A172 (cell line): ENCODE measurements at places on chromosomes 6 and 20.

DNA sequence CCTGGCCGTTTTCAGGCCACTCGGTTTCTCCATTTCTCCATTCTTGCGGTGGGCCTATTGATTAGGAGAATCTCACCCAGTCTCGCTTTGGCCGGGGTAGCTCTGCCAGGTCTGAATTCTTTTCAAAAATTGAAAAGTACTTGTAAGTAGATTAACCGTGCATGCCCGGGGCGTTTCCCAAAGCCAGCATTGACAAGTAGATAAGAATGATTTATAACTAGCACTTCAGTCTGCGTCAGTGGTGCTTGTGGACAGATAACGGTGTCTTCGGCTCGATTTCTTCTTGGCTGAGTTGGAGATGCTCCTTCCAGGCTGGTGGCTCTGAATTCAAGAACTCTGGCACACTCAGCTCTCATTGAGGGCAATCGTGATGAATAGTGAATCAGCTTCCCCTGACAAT, 29.0 kb downstream of the SLC24A3 start:
- no peak for DNase-seq

GRCh38 chr20:20362774-20363433, 5.0 kb upstream of the INSM1 start:
- DNase-seq, result no peak

GRCh38 chr6:154138793-154139192, 99.8 kb downstream of the OPRM1 start:
- peak; percentile 27 for DNase-seq

- DNase-seq, result no peak
Observed at GRCh38 chr6:146912730-146913685, 291.2 kb upstream of the STXBP5 start.

DNA sequence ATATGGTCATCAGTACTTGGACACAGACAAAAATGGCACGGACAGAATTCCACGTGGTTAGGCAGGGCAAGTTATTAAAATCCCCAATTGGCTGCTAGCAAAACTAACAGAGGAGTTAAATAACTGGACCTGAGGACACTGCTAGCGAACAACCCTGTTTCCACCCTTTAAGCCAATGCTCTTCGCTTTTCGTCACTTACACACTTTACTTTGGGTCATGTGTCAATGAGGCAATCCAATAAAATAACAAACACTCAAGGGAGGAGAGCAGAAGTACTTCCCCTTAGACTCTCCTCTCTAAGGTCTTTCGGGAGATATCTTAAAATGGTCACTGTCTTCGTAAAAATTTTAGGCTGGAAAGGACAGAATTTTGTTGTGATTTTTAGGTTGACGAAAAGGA, 68.6 kb downstream of the LCA5 start:
- no peak for DNase-seq

GRCh38 chr6:168584671-168585070, 143.7 kb downstream of the SMOC2 start:
- DNase-seq, result no peak

DNA sequence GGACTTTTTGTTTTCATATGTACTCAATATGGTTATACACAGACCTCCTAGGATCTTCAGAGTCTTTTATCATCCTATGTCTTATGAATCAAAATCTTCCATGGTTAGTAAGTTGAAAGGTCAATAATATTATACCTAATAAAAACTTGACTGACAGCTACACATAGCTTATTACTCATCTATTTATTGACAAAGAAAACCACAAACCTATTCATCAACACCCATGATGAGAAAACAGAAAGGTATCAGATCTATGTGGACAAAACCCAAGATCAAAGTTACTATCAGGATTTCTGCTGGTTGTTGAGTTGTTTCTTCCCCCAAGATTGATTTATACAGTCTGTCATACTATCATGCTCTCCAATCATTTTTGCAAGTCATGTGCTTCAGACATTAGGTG, 460.1 kb upstream of the MANEA start:
- no peak for DNase-seq

- DNase-seq, result no peak
Observed at GRCh38 chr6:20302168-20302567, 89.9 kb upstream of the MBOAT1 start.

DNA sequence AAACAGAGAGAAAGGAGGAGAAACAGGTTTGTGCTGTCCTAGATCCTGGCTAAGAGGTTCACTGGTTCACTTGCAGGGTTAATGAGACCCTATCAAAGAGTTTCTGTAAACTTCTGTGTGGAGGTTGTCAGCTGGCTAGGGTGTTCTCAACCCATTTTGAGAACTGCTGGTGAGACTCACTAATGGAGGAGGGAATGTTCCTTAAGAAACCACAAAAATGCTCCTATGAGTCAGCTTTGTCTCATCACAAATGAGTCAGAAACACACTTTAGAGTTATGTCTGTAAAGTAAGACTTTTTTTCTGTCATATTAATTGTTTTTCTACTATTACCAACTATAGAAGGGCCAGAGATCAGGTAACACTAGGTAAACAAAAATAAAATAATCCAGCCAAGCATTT, 884.4 kb downstream of the PHF3 start:
- DNase-seq, result peak; percentile 83

DNA sequence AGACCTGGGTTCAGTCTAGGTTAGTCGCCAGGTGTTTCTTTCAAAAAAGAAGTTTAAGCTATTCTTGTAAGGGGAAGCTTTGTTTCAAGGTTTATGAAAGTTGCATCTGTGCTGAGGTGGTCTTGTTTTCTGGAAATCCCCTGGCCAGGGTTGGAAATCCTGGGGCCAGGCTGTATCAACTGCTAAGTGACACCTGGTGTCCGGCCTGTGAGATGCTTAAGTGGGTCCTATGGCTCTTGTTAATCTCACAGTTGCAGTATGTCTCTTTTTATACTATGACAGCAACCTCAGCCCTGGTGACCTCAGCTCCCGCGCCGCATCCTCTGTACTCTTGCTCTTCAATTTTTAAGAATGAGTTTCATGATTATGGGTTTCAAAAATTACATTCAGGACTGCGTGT, 72.0 kb downstream of the CHMP4B start:
- DNase-seq, result no peak

- DNase-seq, result no peak
Observed at GRCh38 chr6:26304213-26304796, 60.7 kb upstream of the BTN3A2 start.

- no peak for DNase-seq
Observed at GRCh38 chr6:42545226-42545773, 18.5 kb upstream of the UBR2 start.

DNA sequence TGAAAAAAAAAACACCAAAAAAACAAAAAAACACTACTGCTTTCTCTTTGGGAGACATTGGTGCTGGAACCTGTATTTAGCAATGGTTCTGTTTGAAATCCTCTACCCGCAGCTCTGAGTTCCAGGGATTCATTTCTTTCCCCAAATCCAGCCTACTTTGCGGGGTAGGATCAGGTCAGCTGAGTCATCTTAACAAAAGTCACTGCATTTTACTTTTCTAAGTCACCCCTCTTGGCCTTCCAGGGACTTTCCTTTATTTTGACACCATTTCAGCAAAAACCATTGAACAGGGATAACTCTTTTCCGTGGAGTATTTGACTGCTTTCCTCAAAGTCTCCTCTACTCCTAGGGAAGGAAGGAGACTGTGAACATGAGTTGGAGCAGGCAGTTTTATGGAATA, 837.6 kb downstream of the MAFB start:
- peak; percentile 62 for DNase-seq
